ENCODE measurements at places on chromosomes 7 and 10.
A peak's percentile ranks its signal among the peaks of the same experiment; 100 is the strongest.

DNA sequence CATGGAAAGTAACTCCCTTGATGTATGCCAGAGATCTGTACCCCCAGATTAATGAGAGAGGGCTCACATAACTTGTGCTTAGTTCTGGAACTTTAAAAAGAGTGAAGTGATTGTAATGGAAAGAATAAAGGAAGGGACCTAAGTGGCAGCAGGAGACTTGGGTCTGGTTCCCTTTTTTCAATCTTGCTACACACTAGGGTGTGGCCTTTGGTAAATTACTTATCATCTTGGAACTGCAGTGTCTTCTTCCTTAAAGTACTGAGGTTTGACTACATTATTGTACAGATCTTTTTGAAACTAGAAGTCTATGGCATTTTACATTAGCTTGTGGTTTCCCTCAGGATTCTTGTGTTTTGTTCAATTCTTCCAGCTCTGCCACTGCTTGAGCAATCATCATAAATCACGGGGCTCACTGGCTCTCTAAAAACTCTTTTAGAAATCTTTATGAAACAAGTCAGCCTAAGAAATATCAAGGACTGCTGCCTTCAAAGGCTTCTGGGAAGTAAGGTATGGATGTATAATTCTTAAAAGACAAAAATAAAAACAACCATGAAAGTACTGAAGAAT is 22.5 kb upstream of the CHRM2 start:
- DNase-seq, result no peak

GRCh38 chr10:66836057-66836456 is 89.8 kb upstream of the LRRTM3 start:
- no peak for DNase-seq

DNA sequence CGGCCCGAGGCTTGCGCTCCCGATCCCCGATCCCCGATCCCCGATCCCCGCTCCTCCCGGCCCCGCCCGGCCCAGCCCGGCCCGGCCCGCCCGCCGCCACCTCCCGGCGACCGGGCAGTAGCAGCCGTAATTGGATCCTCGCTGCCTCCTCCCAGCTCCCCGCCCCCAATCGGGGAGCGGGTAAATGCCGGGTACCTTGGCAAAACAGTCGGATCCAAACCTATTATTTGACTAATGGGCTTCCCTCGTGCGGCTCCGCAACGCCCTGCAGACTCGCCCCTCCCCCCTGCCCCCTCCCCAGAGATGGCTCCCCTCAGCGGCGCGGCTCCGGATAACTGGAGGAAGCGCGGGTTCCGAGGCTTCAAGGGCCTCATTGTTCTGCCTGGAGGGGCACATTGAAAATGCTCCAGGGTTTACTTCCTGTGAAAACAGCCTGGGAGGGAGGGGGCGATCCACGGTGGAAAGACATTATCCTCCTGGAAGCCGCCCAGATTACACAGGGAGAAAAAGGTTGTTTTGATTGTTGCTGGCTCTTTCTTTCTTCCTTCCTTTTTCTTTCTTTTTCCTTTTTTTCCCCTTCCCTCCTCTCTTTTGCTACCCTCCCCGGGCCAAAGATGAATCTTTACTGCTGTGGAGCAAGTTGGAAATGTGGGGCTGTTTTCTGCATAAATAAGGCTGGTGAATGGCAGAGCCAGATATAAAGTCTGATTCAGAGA is 94.7 kb upstream of the ZMIZ1 start:
- peak; percentile 93 for DNase-seq

- DNase-seq, result no peak
Observed at GRCh38 chr7:127391591-127392181, 822 bp downstream of the ZNF800 start.

DNA sequence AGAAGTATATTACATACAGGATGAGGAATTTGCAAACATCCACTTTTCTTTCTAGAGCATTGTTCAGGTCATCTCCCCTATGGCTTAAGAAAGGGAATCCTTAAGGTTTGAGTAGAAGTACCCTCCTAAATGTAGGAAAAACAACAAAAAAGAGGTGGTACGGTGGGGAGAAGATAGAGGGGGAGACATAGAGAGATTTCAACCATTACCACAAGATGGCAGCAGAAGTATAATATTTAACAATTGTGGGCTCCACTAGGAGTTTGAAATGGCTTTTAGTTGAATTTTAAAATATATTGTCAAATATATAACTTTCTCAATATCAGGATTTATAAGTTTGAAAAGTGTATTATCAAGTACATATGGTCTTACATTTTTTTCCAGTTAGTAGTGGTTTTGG is 72.7 kb upstream of the PRKG1 start:
- no peak for DNase-seq

- no peak for DNase-seq
Observed at GRCh38 chr7:110224643-110225042, 866.3 kb upstream of the LRRN3 start.

GRCh38 chr10:25766687-25767221 is 167.3 kb upstream of the MYO3A start:
- no peak for DNase-seq

- DNase-seq, result peak; percentile 58
Observed at GRCh38 chr10:96229568-96230030, 41.8 kb downstream of the BLNK start.

DNA sequence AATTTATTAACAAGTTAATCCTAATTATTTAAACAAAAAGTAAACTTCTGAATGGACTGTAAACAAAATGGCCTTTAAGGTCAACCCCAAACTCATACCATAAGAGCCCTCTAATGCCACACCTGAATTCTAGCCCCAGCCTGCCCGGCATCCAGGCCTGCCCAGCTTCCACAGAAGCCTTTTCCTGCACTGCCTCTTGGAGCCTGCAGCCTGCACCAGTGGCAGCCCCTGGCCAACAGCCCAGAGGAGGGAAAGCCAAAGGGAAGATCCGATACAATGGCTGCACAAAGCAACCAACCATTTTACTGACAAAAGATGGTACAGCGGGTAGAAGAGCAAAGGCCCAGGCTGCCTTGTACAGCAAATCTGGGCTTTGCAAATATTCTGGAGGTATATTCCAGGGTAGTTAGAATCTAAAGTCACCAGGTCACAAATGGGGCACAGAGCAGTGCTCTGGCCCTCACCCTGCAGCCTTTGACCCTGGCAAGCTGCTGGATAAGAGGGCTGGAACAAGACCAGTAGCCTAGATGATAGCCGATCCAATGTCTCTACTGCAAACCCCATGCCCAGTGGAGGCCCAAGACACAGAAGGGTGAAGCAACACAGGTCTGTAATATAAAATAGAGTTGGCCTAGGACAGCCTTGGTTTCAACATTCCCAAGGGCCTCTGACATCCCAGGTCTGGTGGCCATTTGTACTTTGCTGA is 12.5 kb upstream of the CH25H start:
- no peak for DNase-seq

GRCh38 chr7:37987732-37988131 is 67.3 kb downstream of the EPDR1 start:
- DNase-seq, result no peak

- no peak for DNase-seq
Observed at GRCh38 chr7:88091988-88092675, 127.7 kb downstream of the SRI start.

- DNase-seq, result no peak
Observed at GRCh38 chr7:86643561-86644281, at the start of gene GRM3. GRM3 (plus strand) TSS chr7:86643909; CDS start chr7:86765146, 121,237 bp downstream.

- no peak for DNase-seq
Observed at GRCh38 chr10:35005868-35006267, 84.3 kb downstream of the CUL2 start.

GRCh38 chr7:130940907-130941306 is 206.9 kb upstream of the KLF14 start:
- no peak for DNase-seq

GRCh38 chr7:375901-376305 is 85.9 kb downstream of the FOXL3 start:
- DNase-seq, result no peak

DNA sequence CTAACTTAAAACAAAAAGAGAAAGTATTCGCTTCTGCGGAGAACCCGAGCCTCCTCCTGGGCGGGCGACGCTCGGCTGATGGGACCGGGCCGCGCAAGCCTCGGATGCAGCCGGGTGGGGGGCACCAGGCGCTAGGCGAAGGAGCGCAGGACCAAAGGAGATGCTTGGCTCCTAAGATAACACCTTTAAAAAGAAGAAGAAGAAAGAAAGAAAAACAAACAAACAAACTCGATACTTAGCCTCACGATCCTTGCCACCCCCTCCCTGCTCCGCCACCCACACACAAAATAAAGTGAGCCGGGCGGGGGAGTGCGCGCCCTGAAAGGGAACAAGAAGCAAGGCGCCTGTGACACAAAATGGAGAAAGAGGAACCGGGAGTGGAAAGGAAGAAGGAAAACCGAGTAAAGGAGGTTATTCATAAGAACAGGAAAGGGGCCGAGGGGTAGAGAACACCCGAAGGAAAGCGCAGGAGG is 34.0 kb upstream of the EBLN1 start:
- no peak for DNase-seq

- peak; percentile 21 for DNase-seq
Observed at GRCh38 chr7:41977151-41977651, 259.8 kb downstream of the GLI3 start.

- no peak for DNase-seq
Observed at GRCh38 chr10:113099431-113100183, 149.6 kb downstream of the TCF7L2 start.

DNA sequence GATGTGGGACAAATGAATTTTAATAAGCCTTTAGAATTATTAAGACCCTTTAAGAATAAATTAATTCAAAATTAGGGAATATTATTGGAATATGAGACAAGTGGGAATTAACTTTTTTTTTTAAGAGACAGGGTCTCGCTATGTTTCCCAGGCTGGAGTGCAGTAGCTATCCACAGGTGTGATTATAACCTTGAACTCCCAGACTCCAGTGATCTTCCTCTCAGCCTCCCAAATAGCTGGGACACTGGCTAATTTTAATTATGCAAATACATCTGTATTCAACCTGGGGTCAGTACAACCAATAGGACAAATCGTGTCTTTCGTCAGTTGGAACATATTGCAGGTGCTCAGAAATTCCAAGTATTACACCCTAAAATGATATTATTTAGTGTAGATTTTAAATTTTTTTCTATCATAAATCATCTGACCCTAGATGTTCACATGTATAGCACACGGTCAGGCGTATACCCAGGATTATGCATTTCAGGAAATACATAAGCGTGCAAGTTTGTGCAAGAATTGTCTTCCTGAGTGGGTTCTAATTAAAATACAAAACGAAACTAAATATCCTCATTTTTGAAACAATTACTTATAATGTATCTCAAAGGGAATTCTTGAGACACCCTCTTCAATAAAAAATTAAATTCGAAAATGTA is 1.2 kb downstream of the NT5C3A start:
- DNase-seq, result no peak

DNA sequence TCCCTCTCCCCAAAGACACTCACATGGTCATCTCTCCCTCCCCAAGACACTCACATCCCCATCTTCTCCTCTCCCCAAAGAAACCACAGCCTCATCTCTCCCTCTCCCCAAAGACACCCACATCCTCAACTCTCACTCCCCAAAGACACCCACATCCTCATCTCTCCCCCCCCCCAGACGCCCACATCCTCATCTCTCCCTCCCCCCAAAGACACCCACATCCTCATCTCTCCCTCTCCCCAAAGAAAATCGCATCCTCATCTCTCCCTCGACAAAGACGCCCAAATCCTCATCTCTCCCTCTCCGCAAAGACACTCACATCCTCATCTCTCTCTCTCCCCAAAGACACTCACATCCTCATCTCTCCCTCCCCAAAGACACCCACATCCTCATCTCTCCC is 31.5 kb downstream of the INSIG1 start:
- DNase-seq, result no peak

- no peak for DNase-seq
Observed at GRCh38 chr7:50803359-50804337, 21.0 kb upstream of the GRB10 start.

- DNase-seq, result no peak
Observed at GRCh38 chr10:115918812-115919211, 354.2 kb downstream of the GFRA1 start.

- DNase-seq, result no peak
Observed at GRCh38 chr7:15463801-15464666, 97.8 kb downstream of the AGMO start.

DNA sequence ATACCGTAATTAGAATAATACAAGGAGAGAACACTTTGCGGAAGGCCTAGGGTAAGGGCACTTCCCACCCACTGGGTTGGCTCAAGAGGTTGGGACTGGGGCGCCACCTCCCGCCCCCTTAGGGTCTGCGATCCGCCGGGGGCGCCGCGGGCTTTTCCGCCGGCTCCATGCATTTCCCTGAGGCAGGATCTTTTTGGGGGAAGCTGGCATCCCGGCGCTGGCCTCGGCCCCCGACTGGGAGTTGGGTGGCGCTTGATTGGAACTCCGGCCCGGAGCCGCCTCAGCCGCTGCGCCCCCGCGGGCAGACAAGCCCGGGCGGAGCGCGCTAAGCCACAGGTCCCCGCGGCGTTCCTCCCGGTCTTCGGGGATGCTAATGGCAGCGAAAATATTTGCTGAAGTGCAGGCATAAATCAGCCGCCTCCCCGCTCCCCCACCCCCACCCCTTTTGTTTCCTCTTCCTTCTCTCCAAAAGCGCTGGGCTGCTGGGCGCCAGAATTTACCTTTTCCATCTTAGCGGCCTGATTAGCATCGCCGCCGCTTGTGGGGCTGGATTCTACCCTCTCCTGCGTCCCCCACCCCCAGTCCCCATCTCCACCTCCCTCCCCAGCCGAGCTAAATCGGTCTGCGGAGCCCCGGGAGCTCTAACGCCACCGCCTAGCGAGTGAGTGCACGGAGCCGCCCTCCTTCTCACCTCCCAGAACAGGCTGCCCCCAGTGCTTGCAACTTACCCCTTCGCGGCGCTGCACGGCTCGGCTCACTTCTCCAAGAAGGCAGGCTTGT is 5.1 kb downstream of the UNC5B start:
- no peak for DNase-seq

DNA sequence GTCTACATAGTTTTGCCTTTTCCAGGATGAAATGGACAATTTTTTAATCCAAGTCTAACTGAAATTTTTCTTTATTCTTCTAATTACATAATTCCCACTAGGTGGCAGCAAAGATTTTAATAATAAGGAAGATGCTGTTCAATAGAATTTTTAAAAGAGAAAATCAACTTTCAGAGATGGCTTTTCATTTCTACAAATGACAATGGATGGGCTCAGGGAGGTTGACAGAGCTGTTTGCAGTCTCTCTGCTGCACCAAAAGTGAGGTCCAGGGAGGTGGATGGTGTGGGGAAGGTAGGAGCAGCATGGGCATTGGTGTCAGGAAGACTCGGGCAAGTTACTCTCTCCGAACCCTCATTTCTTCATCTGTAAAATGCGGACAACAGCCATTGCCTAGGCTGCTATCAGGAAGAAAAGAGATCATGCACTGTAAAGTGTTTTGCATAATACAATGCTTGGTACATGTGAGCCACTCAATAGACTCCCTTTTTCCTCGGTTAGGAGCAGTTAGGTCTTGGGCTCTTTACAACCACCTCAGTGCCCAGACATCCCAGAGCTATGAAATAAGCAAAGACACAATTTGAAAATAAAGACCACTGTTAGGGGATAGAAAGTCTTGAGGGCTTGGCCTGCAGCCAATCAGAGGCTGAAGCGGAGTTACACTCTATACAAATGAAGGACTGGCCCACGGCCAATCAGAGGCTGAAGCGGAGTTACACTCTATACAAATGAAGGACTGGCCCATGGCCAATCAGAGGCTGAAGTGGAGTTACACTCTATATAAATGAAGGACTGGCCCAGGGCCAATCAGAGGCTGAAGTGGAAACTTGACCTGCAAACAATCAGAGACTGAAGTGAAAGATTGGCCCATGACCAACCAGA is 107.1 kb downstream of the ABLIM1 start:
- peak; percentile 30 for DNase-seq

- DNase-seq, result no peak
Observed at GRCh38 chr10:102410429-102411073, 8.0 kb downstream of the PSD start.

- DNase-seq, result no peak
Observed at GRCh38 chr10:73894245-73894971, 16.5 kb upstream of the PLAU start.
